ENCODE measurements at places on chromosomes 1 and 21.

DNA sequence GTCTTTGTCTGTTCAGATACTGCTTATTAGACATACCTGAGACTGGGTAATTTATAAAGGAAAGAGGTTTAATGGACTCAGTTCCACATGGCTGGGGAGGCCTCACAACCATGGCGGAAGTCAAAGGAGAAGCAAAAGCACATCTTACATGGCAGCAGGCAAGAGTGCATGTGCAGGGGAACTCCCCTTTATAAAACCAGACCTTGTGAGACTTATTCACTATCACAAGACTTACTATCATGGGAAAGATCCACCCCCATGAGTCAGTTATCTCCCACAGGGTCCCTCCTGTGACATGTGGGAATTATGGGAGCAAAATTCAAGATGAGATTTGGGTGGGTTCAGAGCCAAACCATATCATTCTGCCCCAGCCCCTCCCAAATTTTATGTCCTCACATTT lies 7.1 kb upstream of the PSMA5 start:
- no peak for DNase-seq

DNA sequence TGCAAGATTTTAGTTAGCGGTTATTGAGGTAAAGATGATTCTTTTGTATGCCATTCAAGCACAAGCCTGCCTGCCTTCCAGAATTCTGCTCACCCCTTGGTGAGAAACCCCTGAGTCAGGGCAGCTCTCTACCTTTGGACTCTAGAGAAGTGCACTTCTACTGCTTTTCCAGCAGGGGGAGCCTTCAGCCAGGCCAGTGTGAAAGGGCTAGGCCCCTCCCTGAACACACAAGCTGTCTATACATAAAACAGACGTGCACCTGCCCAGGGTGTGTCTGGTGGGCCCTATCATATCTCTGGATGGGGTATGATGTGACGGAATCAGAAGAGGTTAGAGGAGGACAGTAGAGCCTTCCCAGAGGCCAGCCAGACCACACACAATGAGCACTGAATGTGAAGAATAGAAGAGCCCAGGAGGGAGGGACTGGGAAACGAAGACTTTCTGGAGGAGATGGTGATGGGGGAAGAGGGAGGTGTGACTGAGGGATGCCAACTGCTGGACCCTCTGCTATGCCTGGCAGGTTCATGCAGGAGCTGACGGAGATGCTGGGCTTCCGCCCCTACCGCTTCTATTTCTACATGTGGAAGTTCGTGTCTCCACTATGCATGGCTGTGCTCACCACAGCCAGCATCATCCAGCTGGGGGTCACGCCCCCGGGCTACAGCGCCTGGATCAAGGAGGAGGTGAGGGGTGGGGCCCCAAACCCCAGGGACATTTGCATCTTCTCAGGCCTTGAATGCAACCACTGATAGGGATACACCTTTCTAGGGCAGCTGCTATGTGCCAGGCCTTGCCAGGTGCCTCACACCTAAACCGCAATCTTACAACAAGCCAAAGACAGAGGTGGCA lies 13.0 kb upstream of the KCNC4 start:
- DNase-seq: peak; percentile 64

DNA sequence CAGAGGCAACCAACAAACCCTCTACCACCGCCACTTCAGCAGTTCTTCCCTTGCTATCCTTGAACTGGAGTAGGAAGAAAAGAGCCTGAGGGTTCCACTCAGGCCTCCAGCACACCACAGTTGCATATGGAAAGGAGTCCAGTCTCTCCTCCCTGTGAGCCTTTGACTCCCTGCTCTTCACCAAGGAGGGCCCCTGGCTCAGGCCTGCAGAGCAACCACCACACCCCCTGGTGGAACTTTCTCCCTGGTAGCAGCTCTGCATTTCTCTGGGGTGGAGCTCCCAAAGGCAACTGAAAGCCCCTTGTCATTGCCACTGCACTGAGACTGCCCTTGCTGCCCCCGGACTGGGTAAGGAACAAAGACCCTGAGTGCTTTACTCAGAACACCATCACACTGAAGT lies 1021.5 kb upstream of the ADGRL2 start:
- peak; percentile 39 for DNase-seq

DNA sequence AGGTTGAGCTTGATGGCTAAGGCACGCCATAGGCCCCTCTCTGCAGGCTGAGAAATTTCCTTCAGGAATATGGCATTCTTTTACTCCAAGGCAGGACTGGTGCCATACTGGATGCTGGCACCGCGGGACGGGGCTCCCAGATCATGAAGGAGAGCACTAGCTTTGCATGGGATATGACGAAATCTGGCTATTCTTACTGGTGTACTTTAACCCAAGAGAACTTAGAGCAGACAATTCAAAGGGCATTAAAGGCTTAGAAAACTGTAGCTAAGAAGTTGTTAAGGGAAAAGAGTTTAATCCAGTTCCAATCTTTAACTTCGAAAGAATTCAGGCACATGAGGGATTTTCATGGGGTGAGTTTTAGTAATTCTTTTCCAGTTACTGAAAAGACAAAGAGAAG lies 204.4 kb upstream of the ESRRG start:
- DNase-seq: no peak

Data from ecto neural progenitor cell (in vitro differentiated cells).